Activated CD4-positive, alpha-beta memory T cell treated with anti-CD3 and anti-CD28 coated beads, Interleukin-2, amount 10 ng/mL, durations not matched to agents 7 days and 5 days (primary cell): ENCODE measurements at places on chromosomes 1 and 21. TPM values are rescaled to one million over a fixed set of nuclear protein-coding genes. Genes with fewer than 3 reads are reported as not detected.

Gene CNKSR1
- total RNA-seq, result 1.8 TPM

Gene NTMT2
- not detected for total RNA-seq

Gene OR2G2
- total RNA-seq, result not detected

Gene LCE2B
- total RNA-seq, result not detected

Gene ITLN2
- total RNA-seq, result not detected

Gene GPA33
- total RNA-seq, result 0.65 TPM

GRCh38 chr1:10594595-10595223 lies 120.0 kb downstream of the PEX14 start:
- DNase-seq, result no peak
- H3K27ac ChIP-seq, result no peak overlapping the region
- no peaks in the 10 kb centered on the region for H3K36me3 ChIP-seq
- no peak overlapping the region for H3K4me3 ChIP-seq
- H3K27me3 ChIP-seq, result no peaks in the 10 kb centered on the region
- no peaks in the 10 kb centered on the region for H3K4me1 ChIP-seq

DNA sequence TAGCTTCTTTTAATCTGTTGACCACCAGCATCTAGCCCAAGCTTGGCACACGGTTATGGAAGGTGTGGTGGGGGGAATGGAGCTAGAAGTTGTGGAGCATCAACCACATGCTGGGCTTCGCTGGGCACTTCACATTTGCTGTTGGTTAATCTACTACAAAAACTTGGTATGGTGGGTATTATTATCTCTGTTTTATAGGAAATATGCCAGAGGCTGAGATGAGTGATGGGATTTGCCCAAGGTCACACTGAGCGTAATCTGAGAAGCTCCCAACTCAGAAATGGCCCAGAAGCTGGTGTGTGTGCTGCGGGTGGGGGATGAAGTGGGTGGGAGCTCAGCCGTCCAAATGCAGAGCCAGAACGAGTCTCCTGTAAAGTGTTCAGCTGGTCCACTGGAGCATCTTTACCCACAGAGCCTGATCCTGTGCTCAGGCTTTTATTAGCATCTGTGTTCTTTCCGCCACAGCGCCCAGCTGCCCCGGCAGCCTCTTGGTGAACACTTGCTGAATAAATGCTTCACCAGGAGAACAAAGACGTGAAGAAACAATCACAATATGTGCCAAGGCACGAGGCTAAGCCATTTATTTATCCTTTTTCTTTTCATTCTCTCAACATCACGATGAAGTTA lies 98.6 kb upstream of the JUN start:
- H3K4me1 ChIP-seq, result peaks cover 20% of the 10 kb centered on the region
- no peaks in the 10 kb centered on the region for H3K36me3 ChIP-seq
- no peak overlapping the region for H3K27ac ChIP-seq
- DNase-seq, result no peak
- peaks cover 1% of the 10 kb centered on the region for H3K27me3 ChIP-seq
- H3K4me3 ChIP-seq, result no peak overlapping the region

DNA sequence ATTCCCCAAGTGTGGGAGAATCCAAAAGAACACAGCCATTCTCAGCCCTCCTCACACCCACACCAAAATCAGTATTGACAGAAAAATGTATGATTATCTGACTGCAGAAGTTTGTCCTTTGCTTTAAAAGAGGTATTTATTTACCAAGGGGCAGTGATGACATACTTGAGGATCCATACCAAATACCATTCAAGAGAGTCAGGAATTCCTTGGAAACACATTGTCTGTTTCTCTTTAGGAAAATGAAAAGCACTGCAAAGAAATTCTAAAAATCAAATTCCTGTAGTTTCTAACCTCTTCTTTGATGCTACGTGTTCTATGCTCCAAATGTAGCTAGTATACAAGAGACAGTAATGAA lies 509.6 kb upstream of the CXADR start:
- H3K4me3 ChIP-seq, result no peak overlapping the region
- no peak overlapping the region for H3K27ac ChIP-seq
- H3K27me3 ChIP-seq, result no peaks in the 10 kb centered on the region
- no peaks in the 10 kb centered on the region for H3K36me3 ChIP-seq

- H3K36me3 ChIP-seq, result no peaks in the 10 kb centered on the region
- H3K27ac ChIP-seq, result no peak overlapping the region
- no peak for DNase-seq
- no peak overlapping the region for H3K4me3 ChIP-seq
- no peaks in the 10 kb centered on the region for H3K4me1 ChIP-seq
Observed at GRCh38 chr1:86522240-86522639, 24.6 kb upstream of the CLCA4 start.

DNA sequence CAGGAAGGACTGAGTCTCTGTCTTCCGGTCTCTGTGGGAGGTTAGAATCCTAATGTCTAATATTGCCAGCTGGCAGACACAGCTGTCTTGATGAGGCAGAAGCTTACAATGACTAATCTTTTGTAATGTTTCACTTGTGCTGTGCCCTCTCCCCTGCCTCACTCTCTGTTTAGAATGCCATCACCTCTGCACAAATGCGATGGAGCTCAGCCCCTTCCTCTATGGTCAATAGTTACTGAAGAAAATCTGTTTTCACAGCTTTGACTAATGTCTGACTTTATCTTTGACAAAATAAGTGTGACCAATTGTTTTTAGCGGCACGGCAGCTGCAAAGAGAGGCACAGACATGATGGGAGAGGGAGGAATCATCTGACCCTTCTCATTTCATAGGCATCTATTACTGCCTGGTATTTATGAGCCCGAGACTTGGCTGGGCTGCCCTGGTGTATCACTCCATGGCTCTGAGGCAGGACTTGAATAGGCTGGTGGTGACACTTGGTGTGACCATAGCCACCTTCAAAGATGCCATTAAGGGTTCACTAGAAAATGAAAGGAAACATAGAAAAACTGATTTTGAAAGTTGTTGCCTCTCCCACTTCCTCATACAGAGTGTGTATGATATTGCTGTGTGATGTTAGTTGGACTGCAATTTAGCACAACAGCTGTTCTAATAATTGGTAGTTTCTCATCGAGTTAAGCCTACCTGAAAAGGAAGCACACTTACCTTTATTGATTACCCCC lies 163.2 kb upstream of the NBPF11 start:
- H3K36me3 ChIP-seq, result peaks cover 7% of the 10 kb centered on the region
- H3K4me1 ChIP-seq, result peaks cover 36% of the 10 kb centered on the region
- H3K27ac ChIP-seq, result no peak overlapping the region
- H3K4me3 ChIP-seq, result no peak overlapping the region
- DNase-seq, result no peak
- peaks cover 70% of the 10 kb centered on the region for H3K27me3 ChIP-seq

- H3K36me3 ChIP-seq, result no peaks in the 10 kb centered on the region
- H3K4me1 ChIP-seq, result peaks cover 33% of the 10 kb centered on the region
- no peak overlapping the region for H3K27ac ChIP-seq
- H3K27me3 ChIP-seq, result peaks cover 20% of the 10 kb centered on the region
- no peak overlapping the region for H3K4me3 ChIP-seq
- DNase-seq, result no peak
Observed at GRCh38 chr1:247386687-247387086, 29.3 kb upstream of the NLRP3 start.

DNA sequence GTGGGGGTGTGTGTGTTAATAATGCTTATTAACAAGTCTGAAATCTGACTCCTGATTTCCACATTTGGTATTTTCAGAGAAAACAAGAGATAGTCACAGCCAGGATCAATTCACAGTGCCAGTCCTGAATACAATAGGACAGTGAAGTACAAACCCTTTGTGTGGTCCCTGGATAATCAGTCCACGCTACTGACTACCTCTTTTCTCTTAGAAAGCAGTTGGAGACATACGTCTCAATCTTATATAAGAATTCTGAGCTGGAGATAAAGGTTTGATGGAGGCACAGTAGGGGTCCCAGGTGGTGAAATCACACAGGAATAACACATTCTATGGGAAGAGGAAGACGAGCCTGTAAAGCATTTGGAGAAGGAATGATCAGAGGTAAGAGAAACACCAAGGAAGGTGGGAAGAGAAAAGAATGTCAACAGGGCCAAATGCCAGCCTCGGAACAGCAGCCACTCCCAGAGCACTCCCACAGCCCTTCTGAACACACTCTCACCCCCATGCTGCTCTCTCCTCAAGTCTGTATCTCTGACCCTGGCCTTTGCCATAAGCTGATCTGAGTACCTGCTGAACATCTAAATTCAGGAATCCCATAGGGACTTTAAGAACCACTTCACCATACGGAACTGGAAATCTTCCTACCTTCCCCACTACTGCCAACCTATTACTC lies 48.6 kb downstream of the TRAF5 start:
- H3K4me3 ChIP-seq, result no peak overlapping the region
- no peaks in the 10 kb centered on the region for H3K27me3 ChIP-seq
- no peak overlapping the region for H3K27ac ChIP-seq

DNA sequence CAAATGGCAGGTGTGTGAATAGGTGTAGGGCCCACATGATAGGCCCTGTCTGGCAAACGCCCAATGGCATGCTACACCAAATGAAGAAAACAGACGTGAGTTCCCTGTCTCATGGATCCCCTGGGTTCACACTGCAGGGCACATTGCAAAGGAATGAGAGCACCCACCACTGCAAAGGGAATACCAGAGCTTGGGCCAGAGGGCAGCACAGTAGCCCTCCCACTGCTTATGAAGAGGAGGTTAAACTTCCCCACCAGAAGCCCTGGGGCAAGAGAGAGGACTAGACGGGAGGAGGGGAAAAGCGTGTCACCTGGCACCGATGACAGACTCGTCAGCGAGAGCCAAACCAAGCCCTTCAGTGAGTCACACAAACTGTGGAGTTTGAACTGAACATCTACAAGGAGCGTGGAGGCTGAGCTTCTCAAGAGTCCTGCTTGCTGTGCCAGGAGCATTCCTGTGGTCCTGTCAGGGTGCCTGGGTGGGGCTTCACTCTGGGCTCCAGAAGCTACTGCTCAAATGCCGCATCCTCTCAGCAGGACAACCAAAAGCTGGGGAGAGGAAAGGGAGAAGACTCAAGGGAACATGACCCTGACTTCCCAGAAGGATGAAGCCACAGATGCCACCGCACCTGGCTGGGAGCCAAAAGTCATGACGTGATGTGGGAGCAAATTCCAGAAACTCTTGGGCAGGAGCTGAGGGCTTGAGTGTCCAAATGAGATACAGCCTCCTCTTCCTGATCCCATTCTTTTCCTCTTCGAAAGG lies 61.1 kb downstream of the TOMM20 start:
- no peak for DNase-seq
- no peak overlapping the region for H3K4me3 ChIP-seq
- H3K4me1 ChIP-seq, result peaks cover 30% of the 10 kb centered on the region
- H3K36me3 ChIP-seq, result no peaks in the 10 kb centered on the region
- no peak overlapping the region for H3K27ac ChIP-seq

DNA sequence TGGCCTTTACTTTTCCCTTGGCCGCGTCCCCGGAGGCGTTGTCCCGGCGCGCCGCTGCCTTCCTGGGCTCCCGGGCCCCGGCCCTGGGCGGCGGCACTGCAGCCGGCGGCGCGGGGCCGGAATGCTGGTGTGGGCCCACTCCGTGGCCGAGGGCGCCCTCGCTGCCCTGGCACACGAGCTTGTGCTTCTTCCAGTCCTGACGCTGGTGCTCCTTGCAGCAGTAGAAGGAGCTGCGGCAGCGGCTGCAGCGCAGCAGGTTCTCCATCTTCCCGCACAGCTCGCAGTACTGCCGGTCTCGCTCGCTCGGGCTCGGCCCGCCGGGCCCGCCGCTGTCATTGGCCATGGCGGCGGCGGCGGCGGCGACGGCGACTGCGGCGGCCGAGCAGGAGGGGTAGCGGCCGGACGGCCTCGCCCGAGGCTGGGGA lies 529 bp downstream of the EGLN1 start:
- peaks cover 42% of the 10 kb centered on the region for H3K4me1 ChIP-seq
- peaks cover 43% of the 10 kb centered on the region for H3K36me3 ChIP-seq
- peaks cover 19% of the 10 kb centered on the region for H3K27me3 ChIP-seq

DNA sequence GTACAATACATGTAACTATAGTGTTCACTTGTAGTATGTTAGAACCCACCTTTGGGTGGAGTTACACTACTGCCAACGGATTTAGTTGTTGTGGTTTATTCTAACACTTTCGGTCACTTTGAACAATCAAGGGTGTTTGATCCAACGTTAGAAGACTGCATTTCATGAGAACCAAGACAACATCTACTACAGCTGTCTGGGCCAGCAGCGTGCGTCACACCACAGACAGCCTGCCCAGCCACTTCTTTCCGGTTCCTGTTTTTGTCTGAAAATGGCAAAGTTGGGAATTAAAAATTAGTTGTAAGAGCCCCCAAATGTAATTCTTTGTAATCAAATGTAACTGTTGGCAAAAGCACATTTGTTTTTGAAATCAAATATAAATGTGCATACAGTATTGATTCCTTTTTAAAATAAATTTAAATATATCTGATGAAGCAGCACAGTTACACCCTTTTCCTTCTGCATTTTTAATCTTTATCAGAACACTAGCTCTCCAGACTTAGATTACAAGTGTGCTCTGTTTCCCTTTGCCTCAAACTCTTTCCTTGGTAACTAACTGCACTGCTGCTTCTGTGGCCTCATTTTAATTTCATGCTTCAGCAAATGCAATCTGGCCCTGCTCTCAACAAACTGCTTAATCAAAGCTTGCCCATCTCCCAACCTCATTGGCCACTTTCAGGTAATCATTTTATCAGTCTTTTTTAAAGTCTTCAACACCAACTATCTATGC lies 86.6 kb upstream of the DPH5 start:
- peak; percentile 78 for DNase-seq
- H3K4me3 ChIP-seq, result no peak overlapping the region
- H3K4me1 ChIP-seq, result peaks cover 52% of the 10 kb centered on the region
- H3K27me3 ChIP-seq, result no peaks in the 10 kb centered on the region
- H3K27ac ChIP-seq, result peak overlapping the region; percentile 94

GRCh38 chr21:35072557-35072956 lies 23.5 kb upstream of the RUNX1 start:
- H3K36me3 ChIP-seq, result peaks cover 2% of the 10 kb centered on the region
- no peak for DNase-seq
- no peak overlapping the region for H3K27ac ChIP-seq
- peaks cover 2% of the 10 kb centered on the region for H3K27me3 ChIP-seq
- H3K4me3 ChIP-seq, result no peak overlapping the region

DNA sequence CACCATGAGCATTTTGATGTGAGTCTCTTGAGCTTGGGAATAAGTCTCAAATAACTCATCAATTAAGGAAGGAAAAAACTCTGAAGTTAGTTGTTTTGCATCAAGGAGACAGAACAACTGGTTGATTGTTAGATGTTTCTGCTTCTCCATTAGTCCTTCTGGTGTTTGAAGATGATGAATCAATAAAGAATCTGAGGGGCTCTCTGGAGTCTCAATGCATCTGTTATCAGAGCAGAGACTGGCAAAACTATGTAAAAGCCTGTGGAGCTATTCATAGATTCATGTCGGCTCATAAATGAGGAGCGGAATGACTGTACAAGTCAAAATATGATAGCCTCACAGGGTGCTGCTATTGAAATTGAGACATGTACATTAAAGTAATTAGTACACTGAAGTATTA lies 73.3 kb upstream of the ZC3H11B start:
- no peaks in the 10 kb centered on the region for H3K27me3 ChIP-seq
- no peak overlapping the region for H3K4me3 ChIP-seq
- no peak for DNase-seq

- peaks cover 90% of the 10 kb centered on the region for H3K4me1 ChIP-seq
- peak; percentile 36 for DNase-seq
- H3K27me3 ChIP-seq, result no peaks in the 10 kb centered on the region
- H3K4me3 ChIP-seq, result peak overlapping the region; percentile 45
- peaks cover 86% of the 10 kb centered on the region for H3K36me3 ChIP-seq
Observed at GRCh38 chr1:227758366-227758765, 23.1 kb downstream of the SNAP47 start.

- no peaks in the 10 kb centered on the region for H3K36me3 ChIP-seq
- H3K27me3 ChIP-seq, result no peaks in the 10 kb centered on the region
- H3K4me1 ChIP-seq, result no peaks in the 10 kb centered on the region
Observed at GRCh38 chr1:13824626-13825025, 124.6 kb downstream of the PRDM2 start.

GRCh38 chr1:25641931-25642573 lies 25.5 kb downstream of the MAN1C1 start:
- peak overlapping the region; percentile 74 for H3K27ac ChIP-seq
- peak overlapping the region; percentile 33 for H3K4me3 ChIP-seq
- peaks cover 64% of the 10 kb centered on the region for H3K36me3 ChIP-seq
- H3K4me1 ChIP-seq, result peaks cover 47% of the 10 kb centered on the region
